AG20443 (cell line): ENCODE measurements at places on chromosomes 4 and X.

DNA sequence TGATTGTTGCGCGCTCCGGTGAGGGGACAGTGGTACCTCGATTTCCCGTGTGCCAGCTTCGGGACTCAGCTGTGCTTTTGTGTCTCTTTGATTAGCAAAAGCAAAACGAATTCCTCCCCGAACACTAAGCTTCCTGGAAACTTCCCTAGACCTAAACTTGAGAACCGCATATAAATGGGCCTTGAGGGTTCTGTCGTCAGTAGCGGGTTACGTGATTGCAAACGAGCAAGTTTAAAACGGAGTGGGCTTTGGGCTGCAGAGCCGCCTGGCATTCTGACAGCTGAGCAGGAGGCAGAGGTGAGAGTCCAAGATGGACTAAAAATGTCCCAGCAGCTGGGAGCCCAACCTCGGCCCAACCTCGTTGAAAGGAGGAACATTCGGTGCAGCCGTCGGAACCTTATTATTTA is 1.2 kb upstream of the TAPT1 start:
- peak; percentile 13 for DNase-seq

- DNase-seq: no peak
These were observed 320.8 kb upstream of the INTU start for GRCh38 chr4:127311924-127312323.

DNA sequence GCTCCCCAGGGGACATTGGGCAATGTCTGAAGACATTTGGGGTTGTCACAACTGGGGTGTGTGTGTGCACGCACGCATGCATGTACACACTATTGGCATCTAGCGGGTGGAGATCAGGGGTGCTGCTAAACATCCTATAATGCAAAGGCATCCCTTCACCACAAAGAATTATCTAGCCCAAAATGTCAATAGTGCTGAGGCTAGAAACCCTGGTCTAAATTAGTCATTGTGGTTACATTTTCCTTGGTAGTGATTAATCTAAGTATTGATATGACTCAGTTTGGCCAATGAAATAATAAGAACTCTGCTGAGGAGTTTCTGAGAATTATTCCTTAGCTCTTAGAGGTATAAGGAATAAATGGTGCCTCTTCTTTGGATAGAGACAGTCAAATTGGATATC is 200.2 kb downstream of the CLCN4 start:
- DNase-seq: peak; percentile 12

- DNase-seq: no peak
These were observed 73.1 kb downstream of the WFS1 start for GRCh38 chr4:6342530-6343293.

GRCh38 chr4:146520896-146521540 is 722 bp downstream of the SLC10A7 start:
- DNase-seq: peak; percentile 37

DNA sequence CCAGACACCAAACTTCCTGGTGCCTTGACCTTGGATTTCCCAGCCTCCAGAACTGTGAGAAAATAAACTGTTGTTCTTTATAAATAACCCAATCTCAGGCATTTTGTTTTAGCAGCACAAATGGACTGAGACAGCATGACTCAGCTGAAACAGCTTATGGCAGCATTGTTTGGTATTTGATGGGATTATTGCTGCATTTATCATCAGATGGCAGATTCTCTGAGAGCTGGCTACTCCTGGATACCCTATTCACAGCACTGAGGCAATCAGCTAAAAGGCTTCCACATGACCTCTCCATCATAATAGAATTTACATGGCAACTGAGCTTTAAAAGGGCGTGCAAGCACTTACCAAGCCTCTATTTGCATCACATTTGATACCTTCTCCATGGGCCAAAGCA is 623.1 kb upstream of the CPEB2 start:
- no peak for DNase-seq

DNA sequence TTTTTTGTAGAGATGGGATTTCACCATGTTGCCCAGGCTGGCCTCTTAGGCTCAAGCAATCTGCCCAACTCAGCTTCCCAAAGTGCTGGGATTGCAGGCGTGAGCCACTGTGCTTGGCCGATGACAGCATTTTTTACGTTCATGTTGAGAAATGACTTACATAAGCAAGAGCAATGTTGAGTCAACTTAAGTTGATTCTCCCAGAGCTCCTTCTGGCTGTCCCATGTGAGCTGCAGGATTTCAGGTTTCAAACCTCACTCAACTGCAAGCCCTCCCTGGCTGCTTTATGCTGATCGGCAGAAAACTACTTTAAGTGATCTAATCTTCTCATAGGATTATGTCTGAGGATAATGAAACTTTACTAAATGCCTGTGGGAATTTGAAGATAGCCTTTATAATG is 86.8 kb downstream of the GC start:
- no peak for DNase-seq

DNA sequence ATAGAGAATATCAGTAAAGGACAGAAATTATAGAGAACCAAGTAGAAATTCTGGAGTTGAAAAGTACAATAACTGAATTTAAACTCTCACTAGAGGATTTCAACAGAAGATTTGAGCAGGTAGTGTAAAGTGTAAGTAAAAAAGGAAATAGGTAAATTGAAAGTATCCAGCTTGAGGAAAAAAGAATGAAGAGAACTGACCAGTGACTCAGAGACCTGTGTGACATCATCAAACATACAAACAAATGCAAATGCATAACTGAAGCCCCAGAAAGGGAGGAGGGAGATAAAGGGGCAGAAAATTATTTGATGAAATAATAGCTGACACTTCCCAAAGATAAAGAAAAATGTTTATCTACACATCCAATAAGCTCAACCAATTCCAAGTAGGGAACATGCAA is 8.3 kb upstream of the SPON2 start:
- DNase-seq: no peak

DNA sequence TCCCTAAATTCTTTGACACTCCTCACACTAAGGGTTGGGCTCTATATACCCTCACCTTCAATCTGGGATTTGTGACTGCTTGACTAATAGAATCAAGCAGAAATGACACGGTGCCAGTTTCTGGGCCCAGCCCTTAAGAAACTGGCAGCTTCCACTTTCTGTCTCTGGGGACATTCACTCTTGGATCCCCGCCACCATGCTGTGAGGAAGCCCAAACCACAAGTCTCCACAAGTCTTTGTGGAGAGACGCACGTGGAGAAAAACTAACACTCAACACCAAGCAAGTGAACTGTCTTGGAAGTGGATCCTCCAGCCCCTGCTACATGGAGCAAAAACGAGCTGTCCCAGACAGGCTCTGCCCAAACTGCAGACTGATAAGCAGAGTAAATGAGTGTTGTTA is 1.1 kb upstream of the EDNRA start:
- peak; percentile 15 for DNase-seq

- no peak for DNase-seq
These were observed 1191.3 kb upstream of the IGFBP7 start for GRCh38 chr4:58301376-58301999.

GRCh38 chrX:131068945-131069719 is 11.0 kb downstream of the ARHGAP36 start:
- DNase-seq: peak; percentile 26

DNA sequence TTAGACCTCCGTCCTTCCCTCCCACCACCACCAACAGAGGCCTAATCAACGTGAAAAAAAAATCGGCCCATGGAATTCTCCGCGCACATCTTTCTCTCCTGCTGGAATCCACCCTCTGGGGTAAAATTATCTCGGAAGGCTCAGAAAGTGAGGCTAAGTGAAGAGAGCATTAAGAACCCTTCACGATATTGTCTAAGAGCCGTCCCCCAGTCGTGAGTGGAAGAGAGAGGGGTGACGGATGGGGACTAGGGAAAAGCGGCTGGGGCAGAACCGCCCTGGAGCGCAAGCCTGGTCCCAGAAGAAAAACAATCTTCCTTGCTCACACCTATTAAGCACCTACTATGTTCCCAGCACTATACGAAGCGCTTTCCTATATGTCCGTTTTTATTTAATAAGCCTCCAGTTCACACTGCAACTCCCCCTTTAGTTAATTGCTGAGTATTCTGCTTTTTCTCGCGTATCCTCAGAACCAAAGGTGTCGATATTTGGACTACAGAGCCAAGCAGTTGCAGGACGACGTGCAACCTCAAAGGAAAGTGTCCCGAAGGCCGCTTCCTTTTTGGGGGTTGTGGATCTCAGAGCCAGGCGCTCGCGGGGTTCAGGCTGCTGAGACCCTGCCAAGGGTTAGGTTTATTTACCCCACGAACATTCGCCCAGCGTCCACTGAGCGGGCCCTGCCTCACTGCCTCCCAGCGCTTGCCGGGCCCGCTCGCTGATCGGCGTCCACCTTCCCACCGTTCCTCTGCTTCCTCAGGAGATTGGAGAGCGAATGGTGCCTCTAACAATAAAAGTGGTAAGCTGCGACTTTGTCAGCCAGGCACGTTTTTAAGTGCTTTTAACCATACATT is 889 bp downstream of the MGARP start:
- DNase-seq: peak; percentile 49

GRCh38 chr4:36351082-36351666 is 69.8 kb downstream of the DTHD1 start:
- DNase-seq: peak; percentile 12

- DNase-seq: no peak
These were observed 76.8 kb downstream of the PPP2R2C start for GRCh38 chr4:6395466-6396228.

DNA sequence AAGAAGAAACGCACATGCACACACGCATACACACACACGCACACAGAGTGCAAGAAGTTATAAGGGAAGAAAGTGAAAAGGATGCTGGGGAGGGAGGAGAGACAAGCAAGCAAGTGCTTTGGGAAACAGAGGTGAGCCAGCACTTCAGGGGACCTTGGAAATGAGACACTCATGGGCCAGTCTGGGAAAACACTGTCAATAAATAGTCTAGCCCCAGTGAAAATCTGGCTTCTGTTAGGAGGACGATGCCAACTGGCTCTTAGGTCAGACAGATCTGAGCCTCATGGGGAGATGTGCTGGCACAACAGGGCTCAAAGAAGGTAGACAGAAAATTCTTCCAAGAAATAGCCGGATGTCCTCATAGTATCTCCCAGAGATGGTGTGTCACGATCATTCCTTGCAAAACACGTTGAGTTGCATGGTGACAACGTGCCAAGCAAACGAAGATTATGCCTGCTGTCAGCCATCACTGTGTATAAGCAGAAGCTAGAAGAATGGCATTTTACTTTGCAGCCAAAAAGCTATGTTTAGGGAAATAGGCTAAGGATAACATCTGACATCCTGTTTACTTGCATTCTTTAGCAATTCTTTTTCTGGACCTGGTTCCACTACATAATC is 557 bp upstream of the ARHGEF6 start:
- peak; percentile 27 for DNase-seq
